ENCODE measurements at places on chromosomes 2 and 18. TPM values are rescaled to one million over a fixed set of nuclear protein-coding genes. Genes with fewer than 3 reads are reported as not detected.

GRCh38 chr2:810397-810796 is 133.2 kb upstream of the TMEM18 start:
- no peak for DNase-seq

DNA sequence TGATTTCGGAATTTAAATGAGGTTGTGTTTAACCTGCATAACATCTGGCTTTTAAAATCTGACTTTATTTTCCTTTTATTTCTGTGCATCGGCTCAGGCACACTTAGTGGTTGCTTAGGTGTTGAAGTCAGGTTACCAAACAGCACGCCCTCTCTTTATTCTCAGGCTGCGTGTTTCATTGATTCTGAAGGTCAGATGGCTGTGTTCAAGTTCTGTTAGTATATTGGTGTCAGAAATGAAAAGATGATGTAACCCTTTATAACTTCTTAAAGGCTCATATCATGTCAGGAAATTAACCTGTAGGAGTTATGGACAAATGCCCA is 246.5 kb downstream of the LDLRAD4 start:
- no peak for DNase-seq

GRCh38 chr18:79871481-79872091 is 73.8 kb downstream of the KCNG2 start:
- DNase-seq = no peak

DNA sequence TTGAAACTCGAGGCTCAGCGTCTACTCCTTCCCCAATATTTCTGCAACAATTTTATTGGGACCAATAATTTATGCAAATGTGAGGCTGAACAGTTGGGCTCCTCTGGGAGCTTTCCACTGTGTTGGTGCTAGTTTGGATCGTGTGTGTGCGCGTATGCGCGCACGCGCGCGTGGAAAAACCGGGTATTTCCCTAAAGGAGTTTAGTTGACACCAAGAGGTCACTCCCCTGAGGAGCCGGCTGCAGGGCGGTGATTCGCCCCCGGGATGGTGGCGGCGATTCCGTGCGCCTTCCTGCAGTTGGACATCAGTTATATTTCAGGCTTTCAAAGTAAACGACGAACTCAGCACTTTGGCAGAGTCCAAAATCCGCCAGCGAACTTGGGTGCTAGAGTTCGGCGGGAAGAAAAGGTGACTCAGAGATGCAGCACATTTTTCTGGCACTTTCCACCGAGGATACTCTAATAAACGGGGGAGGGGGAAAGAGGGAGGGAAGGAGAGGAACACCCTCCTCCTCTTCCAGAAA is 186.5 kb upstream of the FANCL start:
- DNase-seq = peak; percentile 71

GRCh38 chr18:28113271-28114029 is 63.5 kb downstream of the CDH2 start:
- no peak for DNase-seq

GRCh38 chr2:163970058-163970813 is 234.4 kb upstream of the FIGN start:
- no peak for DNase-seq

DNA sequence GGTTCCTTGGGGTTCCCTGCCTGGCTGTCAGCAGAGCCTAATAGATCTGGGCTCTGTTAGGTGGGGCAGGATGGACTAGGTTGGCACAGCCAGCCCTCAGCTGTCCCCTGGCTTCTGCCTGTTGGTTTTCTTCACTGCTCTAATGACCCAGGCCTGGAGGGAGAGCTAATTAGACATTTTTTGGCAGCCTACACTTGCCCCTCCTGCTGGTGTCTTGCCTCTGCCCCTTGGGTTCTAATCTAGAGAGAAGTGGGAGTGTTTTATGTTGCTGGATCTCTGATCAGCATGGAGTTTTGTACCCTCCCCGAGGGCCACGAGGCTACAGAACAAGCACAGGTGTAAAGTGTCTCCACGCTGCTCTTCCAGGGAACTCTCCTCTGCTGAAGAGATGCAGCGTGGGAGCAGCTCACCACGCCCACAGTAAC is 199.4 kb upstream of the RASGRP3 start:
- no peak for DNase-seq

DNA sequence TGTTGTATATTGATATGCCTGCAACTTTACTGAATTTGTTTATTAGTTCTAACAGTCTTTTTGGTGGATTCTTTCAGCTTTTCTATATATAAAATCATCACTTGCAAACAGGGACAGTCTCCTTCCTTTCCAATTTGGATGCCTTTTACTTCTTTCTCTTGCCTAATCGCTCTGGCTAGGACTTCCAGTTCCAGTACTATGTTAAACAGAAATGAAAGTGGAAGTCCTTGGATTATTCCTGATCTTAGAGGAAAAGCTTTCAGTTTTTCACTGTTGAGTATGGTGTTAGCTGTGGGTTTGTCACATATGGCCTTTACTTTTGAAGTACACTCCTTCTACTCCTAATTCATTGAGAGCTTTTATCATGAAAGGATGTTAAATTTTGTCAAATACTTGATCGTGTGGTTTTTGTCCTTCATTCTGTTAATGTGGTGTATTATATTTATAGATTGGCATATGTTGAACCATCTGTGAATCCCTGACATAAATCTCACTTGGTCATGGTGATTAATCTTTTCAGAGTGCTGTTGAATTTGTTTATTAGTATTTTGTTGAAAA is 52.9 kb downstream of the REL start:
- DNase-seq = no peak

DNA sequence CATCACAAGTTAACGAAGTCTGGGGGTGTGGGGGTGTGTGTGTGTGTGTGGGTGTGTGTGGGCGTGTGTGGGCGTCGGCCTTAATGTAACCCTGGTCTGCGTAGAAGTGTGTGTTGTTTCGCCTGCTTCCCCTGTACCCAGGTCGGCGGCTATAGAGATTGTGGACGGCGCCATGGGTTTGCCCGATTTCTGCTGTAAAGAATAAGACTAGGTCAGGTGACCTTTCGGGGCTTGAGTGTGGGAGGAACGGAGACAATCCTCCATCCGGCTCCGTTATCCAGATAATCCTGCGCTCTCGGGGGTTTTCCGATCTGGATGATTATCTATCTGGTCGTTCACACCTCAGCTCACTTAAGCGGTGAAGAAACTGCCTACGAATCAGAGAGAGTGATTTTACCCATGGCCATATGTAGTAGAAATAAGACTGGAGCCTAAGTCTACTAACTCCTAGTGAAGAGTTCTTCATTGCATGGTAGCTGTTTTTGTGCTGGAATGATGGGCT is 543 bp downstream of the HADHB start:
- DNase-seq = no peak

DNA sequence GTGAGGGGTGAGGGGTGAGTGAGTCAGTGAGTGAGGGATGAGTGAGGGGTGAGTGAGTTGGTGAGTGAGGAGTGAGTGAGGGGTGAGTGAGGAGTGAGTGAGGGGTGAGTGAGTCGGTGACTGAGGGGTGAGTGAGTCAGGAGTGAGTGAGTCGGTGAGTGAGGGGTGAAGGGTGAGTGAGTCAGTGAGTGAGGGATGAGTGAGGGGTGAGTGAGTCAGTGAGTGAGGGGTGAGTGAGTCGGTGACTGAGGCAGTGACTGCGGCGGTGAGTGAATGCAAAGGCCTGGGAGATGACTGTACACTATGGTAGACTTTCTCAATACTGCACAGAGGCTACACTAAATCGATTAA is 16.6 kb downstream of the THAP4 start:
- DNase-seq = no peak

DNA sequence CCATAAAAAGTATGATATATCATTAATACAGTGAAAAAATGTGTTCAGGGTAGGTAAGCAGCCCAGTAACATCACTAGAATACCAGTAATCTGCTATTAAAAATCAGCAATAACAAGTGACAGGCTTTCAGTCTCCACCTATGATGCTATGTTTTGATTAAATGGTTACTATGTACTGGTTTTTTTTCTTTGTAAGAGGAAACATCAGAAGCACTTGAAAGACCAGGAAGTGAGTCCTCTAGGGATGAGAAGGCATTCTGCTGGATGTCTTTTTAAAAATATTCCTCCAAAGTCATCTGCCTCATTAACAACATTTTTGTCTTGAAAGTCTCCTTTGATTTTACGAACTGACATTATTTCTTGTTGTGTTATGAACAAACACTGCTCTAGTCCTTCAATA is 136.0 kb upstream of the FAM98A start:
- DNase-seq = no peak

- no peak for DNase-seq
These were observed 47.5 kb downstream of the EML4 start for GRCh38 chr2:42216694-42217093.

DNA sequence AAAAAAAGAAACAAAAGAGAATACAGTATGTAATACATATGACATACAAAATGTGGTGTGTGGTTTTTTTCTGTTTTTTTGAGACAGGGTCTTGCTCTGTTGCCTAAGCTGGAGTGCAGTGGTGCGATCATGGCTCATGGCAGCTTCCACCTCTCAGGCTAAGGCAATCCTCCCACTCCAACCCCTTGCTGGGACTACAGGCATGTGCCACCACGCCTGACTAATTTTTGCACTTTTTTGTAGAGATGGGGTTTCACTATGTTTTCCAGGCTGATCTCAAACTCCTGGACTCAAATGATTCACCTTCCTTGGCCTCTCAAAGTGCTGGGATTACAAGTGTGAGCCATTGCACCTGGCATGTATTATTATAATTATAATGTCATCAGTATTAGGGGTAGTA is 38.9 kb downstream of the DHX57 start:
- no peak for DNase-seq

- peak; percentile 80 for DNase-seq
These were observed 2.7 kb downstream of the ZNF532 start for GRCh38 chr18:58867281-58867961.

DNA sequence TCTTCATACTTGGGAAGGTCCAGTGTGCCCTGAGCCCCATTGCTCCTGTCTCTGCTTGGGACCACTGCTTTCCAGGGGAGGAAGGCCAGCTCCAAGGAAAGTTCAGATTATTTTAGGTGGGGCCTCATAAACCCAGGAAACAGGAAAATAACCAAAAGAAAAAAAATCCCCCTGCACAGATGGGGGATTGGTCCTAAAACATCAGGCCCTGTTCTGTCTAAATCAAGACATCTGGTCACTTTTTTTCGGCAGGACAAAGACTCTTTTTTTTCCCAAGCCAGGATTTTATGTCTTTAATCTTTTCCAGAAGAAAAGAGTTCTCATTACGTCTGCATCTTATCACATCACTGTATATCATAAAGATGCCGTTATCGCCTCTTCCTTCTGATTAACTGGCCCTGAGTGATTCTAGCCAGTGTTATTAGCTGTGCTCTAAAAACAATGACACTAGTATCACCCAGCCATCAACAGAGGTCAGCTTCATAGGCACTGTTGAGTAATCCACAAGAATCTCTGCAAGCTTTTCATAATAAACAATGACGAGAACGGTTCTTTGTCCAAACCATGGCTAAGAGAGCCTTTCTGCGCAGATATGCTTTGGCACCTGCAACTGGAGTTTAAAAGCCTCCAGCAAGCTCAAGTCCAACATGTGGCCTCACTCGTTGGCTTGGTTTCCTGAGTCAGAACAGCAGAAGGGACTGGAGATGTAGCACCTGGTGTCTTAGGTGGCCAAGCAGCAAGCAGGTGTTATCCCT is 138.2 kb downstream of the VAPA start:
- DNase-seq = no peak

- no peak for DNase-seq
These were observed 49.8 kb upstream of the PLA2R1 start for GRCh38 chr2:160111951-160112798.

Gene GMPPA
- 34.3 TPM for total RNA-seq

Gene SH3RF3
- total RNA-seq = 0.42 TPM

Gene CYRIA
- total RNA-seq = 8.2 TPM

Gene DSEL
- total RNA-seq = 20.6 TPM

Gene CFC1B
- not detected for total RNA-seq

Gene RALBP1
- 67.8 TPM for total RNA-seq

Gene CPO
- total RNA-seq = 1.9 TPM

Gene VAMP5
- total RNA-seq = 4.7 TPM

Gene INPP5D
- total RNA-seq = 7.1 TPM

Gene EGR4
- total RNA-seq = not detected

All from H1 (cell line).